ENCODE measurements at places on chromosomes 4 and X. TPM values are rescaled to one million over a fixed set of nuclear protein-coding genes. Genes with fewer than 3 reads are reported as not detected.

SPANXA1 gene
- total RNA-seq: not detected

CRLF2 gene
- total RNA-seq: not detected

RIBC1 gene
- total RNA-seq: 1.4 TPM

XAGE2 gene
- not detected for total RNA-seq

PGAM4 gene
- total RNA-seq: not detected

FRMPD4 gene
- total RNA-seq: 1.6 TPM

TMPRSS11A gene
- total RNA-seq: not detected

CLDN22 gene
- not detected for total RNA-seq

HAND2 gene
- 8.4 TPM for total RNA-seq

LAS1L gene
- 18.0 TPM for total RNA-seq

CLNK gene
- not detected for total RNA-seq

C4orf54 gene
- total RNA-seq: not detected

TIGD2 gene
- total RNA-seq: 2.7 TPM

SLC26A1 gene
- 0.47 TPM for total RNA-seq

F8A3 gene
- 0.79 TPM for total RNA-seq

NKX3-2 gene
- 0.60 TPM for total RNA-seq

BMP3 gene
- total RNA-seq: under 0.01 TPM

ARHGAP6 gene
- 5.5 TPM for total RNA-seq

SH2D1A gene
- not detected for total RNA-seq

SNX25 gene
- 17.8 TPM for total RNA-seq

AIFM1 gene
- 18.4 TPM for total RNA-seq

SLC6A14 gene
- total RNA-seq: 0.17 TPM

CHRNA9 gene
- not detected for total RNA-seq
